Activated CD8-positive, alpha-beta memory T cell treated with anti-CD3 and anti-CD28 coated beads for 1 hour (primary cell): ENCODE measurements at places on chromosomes 6 and 20.

- DNase-seq = no peak
These were observed 10.7 kb downstream of the MAFB start for GRCh38 chr20:40678286-40678875.

DNA sequence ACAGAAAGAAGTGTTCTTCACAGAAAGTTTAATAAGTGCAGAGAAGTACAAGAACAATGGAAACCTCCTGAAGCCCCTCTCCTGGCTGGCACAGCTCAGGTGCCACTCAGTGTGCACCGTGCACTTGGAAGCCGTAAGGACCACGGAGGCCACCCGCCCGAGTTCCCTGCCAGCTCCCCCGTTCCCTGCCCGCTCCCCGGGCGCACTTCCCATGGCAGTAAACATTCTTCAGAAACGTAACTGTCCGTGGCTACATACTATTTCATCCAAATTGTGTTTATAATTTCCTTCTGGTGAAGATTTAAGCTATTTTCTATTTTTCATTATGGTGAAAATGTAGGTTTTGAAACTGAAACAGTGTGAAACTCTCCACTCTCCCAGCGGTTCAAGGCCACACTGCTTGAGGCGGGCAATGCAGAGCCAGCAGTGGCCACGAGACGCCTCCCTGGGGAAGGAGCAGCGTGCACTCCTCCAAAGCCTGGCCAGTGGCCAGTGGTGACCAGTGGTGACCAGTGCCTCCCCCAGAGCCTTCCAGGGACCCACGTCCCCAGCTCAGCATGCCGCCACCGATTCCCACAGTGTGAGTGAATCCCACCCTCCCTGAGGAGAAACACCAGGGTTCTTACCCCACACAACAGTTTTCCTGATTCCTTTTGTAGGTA, 46.4 kb downstream of the TAF4 start:
- no peak for DNase-seq

DNA sequence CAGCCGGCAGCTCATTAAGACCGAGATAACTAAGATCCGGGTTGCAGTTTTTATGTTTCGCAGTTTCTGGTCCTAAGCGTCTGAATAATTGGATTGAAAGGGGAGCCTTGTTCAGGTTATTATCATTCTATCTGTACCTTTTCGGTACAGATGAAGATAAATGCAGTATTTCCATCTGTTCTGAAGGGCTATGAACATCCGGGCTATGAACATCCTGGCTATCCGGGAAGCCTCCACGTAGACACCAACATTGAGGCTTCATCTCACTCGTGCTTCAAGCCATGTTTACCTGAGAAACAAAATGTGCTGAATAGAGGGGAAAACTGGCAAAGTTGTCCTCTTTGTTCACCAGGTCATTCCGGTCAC, 399 bp upstream of the REPS1 start:
- no peak for DNase-seq

DNA sequence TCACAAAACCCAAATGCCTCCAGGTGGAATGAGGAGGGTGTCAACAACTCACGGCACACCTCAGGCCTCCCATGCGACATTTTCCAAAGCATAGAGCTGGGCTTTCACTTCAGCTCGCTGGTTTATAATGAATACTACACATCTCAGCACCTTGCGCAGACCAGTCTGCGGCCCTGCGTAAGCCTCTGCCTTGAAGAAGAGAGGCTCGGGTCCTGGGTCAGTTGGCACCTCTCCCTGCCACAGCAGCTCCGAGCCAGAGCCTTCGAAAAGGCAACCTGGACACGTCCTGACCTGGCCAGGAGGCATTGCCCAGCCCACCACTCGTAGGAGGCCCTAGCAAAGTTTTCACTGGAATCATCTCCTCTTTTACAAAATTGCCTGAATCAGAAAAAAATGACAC, 183.0 kb upstream of the AFDN start:
- no peak for DNase-seq

DNA sequence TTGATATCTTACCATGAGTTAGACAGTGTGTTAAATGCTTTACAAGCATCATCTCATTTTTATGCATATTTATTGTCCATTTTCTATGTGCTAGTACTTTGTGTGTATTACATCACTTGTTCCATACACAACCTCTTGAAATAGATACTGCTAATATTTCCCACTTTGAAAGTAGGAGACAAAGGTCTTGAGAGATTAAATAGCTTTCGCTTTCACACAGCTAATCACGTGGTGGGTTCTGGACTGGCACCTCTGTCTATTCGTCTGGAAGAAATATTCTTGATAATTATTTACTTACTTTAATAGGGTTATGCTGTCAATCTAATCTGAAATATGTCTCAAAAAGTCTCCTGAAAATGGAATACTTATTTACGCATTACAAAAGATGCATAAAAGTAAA, 30.2 kb downstream of the EPHA7 start:
- DNase-seq = no peak

DNA sequence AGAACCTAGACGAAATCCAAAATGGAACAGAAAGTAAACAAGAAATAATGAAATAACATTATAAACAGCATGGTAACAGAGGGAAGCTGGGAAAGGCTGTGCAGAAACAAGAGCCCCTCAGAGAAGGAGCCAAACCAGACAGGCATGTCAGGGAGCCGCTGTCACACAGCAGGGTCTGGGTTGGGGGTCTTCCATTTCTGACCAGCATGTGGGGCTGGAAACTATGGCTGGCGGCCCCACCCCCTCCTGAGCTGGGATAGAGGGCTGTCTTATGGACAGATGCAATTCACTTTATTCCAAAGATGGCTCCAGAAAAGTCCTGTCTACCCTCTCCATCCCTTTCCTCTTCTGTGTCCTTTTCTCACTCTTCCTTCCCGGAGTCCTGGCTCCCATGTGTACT, 27.3 kb downstream of the C6orf89 start:
- no peak for DNase-seq

DNA sequence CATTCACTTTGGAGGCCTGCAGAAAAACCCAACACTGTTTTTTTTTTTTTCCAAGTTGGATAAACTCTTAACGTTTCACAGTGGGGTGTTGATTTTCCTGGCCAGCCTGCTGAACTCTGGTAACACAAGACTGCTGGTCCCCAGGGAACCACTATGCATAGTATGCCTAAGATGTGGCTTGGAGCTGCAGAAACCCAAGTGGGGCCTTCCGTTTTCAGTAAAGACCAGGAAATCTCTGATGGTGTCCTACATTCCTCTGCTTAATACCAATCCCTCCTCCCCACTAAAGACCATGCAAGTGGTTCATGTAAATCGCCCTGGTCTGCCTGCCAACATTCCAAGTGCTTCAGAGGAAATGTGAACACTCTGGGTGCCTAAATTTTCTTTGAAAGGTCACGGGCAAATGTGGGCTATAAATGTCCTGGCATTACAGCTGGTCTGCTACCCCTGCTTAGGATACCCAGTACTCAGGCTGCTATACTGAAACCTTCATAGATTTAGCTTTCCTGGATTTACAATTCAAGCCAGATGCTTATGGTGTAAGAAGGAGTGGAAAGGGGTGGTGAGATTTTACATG, 615.4 kb downstream of the MAFB start:
- no peak for DNase-seq
